ENCODE measurements at places on chromosomes 13 and 19.

DNA sequence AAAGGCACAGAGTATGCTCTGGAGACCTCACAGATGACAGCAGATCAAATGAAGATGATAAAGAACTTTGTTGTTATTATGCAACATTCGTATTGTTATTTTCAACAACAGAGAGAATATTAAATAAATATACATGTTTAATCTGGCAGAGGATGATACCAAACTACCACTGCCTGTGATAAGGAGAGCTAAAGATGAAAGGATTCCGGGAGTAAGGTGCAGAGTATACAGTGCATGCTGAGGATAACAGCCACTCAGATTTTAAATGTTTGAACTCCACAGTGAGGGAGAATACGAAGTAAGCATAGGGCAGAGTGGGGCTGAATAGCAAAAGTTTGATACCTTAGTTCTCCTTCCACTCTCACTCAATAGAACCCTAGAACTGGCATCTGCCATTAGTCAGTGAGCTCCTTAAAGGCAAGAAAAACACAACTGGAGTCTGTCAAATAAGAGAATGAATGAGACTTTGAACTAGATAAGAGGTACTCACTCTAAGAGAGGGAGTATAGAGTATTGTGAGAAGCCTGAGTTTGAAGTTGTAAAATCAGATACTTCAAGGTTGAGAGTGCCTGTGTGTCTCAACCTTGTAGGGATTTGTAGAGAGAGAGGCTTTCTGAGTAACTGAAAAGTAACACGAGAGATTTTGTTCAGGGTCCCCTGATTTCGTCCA, 78.5 kb downstream of the STARD13 start:
- no peak for DNase-seq

DNA sequence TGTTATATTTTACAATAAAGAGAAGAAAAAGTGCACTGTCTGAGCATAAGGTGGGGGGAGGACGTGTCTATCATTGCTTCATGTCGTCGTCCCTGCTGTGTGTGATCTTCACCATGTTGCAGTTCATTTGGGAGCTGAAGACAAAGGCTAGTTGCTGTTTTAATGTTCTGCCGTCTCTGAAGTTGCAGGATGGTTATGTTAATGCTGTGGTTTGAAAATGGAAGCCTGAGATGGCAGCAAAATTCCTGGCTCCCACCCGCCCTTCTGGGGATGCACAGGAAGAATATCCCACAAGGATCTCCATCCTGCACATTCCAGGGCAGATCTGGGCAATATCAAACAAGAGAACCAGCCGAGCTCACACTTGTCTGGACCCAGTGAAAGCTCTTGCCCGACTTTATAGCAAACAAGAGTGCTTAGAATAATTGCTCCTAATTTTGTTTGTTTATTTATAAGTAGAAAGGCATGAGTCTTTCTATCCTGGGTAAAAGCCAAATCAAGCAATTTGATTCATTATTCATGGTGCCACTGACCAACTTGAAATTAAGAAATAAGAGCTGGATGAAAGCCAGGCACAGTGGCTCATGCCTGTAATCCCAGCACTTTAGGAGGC, 110.3 kb upstream of the ABCC4 start:
- no peak for DNase-seq

GRCh38 chr13:65347420-65348030, 1882.6 kb downstream of the PCDH9 start:
- DNase-seq = no peak

GRCh38 chr19:47002106-47002766, 17.4 kb upstream of the NPAS1 start:
- DNase-seq = no peak

DNA sequence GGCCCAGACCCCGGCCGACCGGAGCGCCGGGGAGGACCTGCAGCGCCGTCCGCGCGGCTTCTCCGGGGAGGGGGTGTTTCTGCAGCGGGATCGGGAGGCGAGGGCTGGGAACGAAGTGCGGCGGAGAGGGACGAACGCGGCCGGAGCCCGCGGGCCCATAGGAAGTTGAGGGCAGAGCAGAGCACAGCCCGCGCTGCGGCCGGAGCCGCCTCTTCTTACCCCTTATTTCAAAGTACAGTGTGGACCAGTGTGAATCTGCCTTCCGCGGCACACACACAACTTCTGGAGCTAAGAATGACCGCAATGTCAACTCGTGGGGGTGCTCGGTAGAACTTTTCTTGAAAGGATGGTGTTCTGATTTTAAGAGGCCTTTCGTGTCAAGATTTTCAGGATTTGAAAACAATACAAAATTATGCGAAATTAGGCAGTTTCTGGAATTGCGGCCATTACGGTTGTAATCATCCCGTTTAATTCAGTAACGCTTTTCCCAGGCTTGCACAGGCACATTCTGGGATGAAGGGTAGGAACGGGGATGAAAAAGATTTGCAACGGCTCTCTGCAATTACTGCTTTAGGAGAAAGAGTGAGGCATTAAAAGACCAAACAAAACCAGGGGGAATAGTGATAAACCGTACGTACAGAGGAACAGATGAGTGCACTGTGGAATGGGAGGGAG, 821 bp downstream of the TDRD3 start:
- DNase-seq = peak; percentile 38

DNA sequence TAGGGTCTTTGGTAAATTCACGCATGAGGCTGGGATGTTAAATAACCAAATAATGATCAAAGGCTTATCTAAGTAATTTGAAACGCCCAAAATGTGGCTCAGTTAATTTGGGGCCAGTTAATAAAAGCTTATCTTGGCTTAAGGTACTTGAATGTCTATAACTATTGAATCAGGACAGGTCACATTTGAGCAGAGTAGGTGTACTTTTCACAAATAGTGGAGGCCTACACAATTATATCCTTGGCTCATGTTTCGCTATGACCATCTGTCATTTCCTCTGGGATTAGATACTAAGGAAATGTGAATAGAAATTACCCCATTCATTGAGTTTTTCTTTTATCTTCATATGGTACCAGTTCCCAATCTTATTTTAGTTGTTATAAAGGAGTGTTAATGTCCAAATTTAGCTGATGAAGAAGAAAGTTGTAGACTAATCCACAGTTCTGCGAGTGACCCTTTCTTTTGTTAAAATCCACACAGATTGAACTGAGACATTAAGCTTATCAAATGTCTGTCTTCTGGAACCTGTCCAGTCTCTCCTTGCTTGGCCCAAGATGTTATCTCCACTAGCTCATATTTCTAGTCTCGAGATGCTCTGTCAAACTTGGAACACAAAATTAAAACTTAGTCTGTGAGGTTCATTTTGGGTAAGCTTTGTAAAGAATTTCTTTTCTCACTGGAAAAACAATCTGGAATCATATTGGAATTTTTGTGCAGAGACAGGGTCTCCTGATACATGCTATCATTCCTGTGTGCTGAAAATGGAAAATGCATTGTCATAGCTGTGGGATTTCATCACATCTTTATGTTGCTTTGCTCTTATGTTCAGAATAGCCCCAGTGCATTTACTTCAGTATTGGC, 31.0 kb downstream of the SLAIN1 start:
- DNase-seq = no peak

DNA sequence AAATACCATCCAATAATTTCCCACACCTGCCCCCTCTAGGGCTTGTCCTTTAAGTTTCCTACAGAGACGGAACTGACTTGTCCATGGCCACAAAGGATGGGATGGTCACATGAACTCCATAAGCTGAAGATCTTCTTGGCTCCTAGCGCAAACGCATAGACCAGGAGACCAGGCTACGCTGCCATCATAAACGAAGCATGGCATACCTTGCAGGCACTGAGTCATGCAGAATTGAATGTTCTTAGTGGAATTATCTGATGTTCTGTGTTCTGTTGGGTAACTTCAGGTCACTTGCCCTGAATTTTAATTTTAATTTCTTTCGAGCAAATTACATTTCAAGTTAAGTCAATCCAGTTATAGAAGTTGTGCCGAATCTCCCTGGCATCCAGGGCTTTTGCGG, 96.4 kb upstream of the STARD13 start:
- DNase-seq = no peak

DNA sequence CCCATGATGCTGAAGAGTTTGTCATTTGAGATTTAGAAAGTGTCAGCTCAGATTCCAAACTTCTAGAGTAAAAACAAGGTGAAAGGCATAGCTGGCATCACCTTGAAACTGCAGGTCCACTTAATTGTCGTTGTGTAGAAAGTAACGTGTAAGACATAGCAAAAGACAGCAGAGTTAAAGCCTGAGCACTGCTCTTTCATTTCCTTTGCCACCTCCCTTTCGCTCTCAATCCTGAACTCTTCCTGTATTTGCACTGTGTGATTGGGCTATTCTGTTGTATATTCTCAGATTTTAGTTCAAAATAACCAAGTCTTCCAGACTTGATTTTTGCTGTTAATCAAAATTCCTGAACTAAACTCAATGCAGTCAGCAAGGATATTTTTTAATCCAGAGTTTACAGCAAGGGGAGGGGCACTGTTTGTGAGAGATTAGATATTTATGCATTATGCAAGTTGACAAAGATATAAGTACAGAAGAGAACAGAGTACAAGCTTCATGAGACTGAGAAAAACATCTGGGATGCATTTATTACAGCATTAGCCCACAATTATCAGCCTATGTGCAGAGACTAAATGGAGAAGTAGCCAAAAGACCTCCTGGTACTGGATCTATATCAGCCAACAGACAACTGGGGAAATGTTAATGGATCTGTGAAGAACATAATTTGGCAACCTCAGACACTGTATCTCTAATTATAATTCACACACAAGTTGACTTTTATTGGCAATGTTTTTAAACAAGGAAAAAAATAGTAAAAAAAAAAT, 328.6 kb downstream of the SUCLA2 start:
- no peak for DNase-seq

DNA sequence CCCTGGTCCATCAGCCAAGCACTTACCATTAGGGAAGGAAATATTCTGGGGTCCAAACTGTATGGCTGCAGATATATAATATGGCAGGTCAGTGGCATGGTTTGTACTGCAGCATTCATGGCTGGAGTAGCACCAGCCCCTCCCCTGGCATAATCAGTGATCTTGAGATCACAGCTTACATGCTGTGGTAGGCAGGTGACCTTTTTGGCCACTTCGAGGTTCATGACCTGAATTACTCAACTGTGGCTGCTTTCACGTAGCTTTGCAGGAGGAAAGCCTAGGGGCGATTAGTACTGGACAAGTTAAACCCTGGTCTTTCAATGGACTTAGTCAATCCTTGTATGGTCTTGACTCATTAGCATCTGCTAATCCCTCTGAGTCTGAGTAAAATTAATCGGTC, 169.8 kb downstream of the SPRY2 start:
- no peak for DNase-seq

Data from hypothalamus (tissue), 51 donors.